ENCODE measurements at places on chromosomes 1 and 21.

DNA sequence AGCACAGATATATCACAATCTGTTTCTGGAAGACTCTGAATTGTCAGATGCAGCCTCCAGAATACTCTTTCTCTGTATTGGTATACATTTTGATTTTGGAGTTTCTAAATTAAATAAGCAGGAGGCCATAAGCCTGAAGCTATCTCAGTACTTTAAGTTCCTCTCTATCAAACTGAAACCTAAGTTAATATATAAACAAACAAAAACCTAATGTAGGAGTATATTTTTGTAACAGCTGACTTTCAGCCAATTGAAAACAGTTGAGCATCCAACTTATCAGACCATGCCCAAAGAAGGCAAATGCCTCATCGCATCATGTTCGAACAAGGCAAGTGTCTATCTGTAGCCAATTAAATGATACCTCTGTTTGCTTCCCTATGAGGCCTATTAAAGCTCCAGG, 1054.4 kb downstream of the AMY1C start:
- no peak for DNase-seq

GRCh38 chr1:207925210-207925609, 14.3 kb upstream of the CD34 start:
- peak; percentile 7 for DNase-seq

GRCh38 chr1:94962409-94963265, 35.7 kb upstream of the CNN3 start:
- no peak for DNase-seq

GRCh38 chr1:89547563-89548116, 23.0 kb downstream of the LRRC8B start:
- DNase-seq = no peak

DNA sequence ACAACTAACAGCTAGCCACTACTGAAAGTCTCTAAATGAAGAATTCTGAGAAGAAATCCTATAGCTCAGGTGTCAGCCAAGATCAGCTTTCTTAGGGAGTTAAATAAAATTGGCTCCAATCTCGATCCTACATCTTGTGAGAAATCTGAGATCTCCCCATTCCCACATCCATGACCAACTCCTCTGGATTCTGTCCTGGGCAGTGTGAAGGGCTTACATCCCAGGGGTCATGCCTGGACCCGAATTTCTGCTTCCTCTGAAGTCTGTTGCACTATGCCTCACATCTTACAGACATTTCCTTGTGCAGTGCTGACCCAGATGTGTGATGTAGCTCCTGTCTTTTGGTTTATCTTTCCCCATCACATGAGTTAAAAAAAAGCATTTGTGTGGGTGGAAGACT, 4.8 kb upstream of the TNN start:
- DNase-seq = no peak

- no peak for DNase-seq
These were observed 21.1 kb downstream of the C1orf21 start for GRCh38 chr1:184407816-184408510.

- no peak for DNase-seq
These were observed 631.9 kb upstream of the ADGRL4 start for GRCh38 chr1:79638382-79638781.

DNA sequence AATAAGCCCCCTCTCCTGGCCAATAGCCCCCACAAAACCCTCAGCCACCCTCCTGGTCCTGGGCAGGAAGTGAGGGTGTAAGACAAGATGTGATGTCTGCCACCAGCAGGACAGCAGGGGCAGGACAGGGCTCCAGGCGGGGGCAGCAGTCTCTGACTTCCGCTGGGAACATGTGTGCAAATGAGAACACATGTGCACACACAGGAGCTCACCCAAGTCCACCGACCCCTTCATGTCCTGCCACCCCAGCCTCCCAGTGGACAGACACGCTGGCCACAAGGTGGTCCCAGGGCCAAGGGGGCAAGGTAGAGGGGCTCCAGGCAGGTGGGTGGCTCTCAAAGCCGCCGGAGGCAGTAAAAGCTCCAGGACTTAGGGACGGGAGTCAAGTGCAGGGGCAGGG, 60.1 kb downstream of the KCNAB2 start:
- DNase-seq = no peak

DNA sequence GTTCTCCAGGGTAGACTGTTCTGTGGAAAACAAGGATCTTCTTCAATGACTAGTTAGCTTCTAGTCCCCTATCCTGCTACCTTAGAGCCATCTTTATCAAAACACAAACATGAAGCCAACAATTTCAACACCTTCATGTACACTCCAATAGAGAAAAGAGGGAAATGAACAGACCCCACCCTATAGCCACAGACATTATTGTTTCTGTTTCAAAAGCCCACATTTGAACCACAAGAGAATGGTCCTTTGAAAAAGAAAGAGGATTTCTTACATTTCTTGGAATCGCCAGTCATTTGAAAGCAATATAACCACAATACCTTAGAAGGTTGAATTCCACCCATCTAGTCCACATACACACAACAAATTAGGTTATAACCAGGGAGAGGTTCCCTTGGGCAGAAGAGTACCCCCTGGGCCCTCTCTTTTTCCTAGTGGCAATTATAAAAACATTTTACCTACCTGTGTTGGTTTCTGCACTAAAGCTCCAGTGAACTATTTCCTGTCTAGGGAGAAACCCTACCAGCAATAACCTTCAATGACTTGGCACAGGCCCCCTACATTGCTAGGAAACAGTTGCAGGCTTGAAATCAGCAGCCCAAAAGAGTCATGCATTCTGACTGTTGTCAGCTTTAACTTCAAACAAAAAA, 2.7 kb upstream of the LPGAT1 start:
- no peak for DNase-seq

GRCh38 chr1:203772836-203773235, 7.9 kb downstream of the LAX1 start:
- DNase-seq = no peak

DNA sequence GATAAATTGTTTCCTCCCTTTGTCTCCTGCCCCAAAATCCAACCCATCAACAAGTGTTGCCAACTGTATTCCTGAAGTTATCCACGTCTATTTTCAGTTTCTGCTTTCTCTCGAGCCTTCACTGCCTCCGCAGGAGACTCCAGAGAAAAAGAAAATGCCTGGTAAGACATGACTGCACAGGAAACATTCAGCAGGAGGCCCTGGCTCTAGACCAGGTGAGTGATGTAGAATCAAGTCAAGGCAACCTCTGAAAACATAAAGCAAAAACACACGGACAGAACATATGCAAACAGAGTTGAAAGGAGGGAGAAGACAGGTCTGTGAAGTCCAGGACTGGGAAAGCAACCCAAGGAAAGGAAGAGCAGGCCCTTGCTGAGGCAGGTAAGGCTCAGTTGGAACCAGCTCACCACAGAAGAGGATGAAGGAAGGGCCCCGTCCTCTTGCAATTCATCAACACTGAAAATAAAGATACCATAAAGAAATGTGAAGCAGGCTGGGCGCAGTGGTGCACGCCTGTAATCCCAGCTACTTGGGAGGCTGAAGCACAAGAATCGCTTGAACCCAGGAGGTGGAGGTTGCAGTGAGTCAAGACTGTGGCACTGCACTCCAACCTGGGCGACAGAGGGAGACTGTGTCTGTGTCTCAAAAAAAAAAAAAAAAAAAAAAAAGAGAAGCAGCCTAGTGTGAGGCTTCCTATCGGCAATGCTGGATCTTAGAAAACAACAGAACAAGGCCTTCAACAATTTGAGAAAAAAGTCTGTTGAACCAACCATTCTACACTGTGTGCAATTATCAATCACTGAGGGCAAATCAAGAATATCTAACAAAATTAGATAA, 8.8 kb downstream of the NOL9 start:
- DNase-seq = no peak

DNA sequence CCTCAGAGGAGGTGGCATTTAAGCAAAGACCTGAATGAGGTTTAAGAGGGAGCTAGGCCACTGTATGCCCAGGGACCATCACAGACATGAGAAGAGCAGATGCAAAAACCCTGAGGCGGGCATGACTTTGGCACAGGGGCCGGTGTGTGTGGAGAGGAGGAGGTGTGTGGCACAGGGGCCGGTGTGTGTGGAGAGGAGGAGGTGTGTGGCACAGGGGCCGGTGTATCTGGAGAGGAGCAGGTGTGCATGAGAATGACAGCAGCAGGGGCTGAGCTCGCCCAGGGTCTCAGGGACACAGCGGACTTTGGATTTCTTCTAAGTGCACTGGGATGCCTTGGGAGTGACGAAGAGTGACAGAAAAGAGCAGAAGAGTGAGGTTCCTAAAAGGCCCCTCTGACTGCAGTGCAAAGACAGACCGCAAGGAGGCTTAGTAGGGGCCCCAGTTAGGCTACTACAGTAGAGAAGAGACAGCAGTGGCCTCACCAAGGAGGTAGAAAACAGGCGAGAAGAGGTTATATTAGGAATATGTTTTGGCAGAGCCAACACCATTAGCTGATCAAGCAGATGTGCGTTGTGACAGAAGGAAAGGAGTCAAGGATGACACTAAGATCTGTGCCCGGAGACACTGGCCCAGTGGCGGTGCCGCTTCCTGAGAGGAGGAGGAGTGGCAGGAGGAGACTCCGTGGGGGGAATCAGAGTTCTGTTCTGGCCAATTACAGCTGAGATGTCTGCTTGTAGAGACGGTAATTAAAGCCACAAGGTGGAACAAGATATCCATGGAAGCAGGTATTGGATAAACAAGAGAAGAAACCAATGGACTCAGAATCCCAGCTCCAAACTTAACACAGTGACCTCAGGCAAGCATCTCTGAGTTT, 18.4 kb downstream of the ZBTB17 start:
- no peak for DNase-seq

DNA sequence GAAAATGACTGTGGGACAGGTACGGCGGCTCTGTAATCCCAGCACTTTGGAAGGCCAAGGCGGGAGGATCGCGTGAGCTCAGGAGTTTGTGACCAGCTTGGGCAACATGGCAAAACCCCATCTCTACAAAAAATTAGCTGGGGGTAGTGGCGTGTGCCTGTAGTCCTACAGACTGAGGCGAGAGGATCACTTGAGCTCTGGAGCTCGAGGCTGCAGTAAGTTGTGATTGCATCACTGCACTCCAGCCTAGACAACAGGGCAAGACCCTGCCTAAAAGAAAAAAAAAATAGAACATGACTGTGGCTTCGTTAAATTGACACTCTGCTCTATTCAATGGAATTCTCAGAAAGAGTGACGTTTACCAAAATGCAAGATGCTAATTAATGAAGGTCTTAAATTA, 3.9 kb upstream of the DBT start:
- DNase-seq = no peak

- no peak for DNase-seq
These were observed 18.1 kb upstream of the LBR start for GRCh38 chr1:225445639-225446594.

DNA sequence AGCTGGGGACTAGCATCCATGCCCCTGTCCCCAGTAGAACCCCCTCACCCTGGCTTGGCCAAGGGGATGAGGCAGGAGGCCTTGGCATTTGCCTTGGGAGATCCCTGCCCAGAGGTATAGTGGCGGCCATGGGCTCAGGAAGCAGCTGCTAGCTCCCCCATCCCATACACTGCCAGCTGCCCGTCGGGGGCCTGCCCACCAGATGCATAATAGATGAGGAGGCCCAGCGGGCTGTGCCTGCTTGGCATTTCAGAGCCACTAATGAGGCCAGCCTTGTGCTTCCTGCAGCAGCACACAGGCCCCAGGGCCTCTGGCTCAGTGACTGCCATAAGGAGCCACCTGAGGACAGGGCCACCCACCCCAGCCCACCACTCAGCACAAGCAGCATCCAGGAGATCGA, 23.6 kb downstream of the RAP1GAP start:
- DNase-seq = no peak

DNA sequence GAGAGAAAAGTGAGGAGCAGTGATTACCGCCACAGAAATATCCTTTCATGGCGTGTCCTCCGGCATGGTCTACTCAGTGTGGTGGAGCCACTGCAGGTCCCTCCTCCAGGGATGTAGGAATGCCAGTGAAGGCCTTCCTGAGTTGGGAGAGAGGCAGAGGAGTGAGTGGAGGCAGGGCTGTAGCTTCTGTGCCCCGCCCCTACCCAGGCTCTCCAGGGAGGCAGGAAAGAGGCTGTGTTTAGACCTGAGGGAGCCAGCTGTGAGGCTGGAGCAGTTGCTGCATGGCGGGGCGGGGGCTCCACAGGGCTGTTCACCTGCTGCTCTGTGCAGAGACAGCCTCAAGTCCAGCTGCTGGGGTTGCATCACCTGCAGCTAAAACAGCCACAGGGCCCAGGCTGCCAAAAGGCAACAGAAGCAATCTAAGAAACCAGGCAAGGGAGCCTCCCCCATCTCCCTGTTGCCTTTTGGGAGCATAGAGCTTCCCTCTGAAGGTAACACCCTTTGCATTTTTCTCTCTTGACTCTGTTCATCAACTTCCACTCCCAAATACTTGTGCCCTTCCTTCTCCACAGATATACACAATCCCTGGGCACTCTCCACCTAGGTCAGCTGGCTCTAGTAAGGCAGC, 801 bp upstream of the ANXA9 start:
- DNase-seq = peak; percentile 97

GRCh38 chr21:28627691-28628090, 365.0 kb downstream of the LTN1 start:
- DNase-seq = no peak

GRCh38 chr1:179340918-179341317, 24.9 kb upstream of the AXDND1 start:
- DNase-seq = no peak

DNA sequence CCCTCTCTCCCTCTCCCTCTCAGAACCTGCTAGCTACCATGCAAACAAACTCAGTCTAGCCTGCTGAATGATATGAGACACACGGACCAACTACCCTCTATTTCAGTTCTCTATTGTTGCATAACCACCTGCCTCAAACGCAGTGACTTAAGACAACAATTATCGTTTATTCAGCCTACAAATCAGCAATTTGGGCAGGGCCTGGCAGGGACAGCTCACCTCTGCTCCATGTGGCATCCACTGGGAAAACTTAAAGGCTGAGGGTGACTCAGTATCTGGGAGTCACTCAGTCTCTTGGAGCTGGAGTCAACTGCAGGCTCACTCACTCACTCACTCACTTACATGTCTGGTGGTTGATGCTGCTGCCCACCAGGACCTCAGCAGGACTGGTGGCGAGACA, 121.3 kb downstream of the SEC16B start:
- no peak for DNase-seq

DNA sequence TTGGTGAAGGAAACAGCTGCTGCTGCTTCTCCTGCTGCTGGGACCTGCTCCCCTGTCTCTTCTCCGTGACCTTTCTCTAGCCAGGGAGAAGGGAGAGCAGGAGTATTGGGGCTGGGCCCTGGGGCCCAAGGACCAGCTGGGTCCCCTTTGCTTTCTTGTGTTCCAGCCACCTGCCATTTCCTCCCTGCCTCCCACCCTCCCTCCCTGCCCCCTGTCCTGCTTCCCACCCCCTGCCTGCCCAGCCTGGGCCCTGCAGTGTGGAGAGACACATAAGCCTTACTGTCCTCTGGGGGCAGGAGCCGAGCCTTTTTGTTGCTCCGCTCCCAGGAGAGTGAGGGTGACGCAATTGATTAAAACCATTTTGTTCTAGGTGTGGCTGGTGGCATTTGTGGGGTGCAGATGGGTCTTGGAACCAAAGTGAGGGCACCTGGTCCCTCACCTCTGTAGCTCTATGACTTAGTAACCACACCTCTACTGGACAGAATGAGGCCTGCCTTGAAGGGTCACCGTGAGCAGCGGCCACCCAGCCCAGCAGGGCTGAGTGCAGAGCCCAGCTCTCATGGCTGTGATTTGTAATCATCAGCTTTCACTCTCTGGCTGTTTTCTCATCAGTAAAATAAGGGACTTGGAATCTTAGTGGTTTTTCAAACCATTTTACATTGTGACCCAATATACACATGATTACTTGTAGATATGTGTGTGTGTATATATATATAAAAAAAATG, 13.9 kb upstream of the TMEM222 start:
- peak; percentile 45 for DNase-seq

GRCh38 chr1:67818725-67819301, 14.5 kb downstream of the GNG12 start:
- no peak for DNase-seq

GRCh38 chr1:240765732-240766363, 153.9 kb upstream of the GREM2 start:
- no peak for DNase-seq

Measured in NCI-H345 (cell line).